Smooth muscle cell of bladder (primary cell): ENCODE measurements at places on chromosomes 2 and 18. TPM values are rescaled to one million over a fixed set of nuclear protein-coding genes. Genes with fewer than 3 reads are reported as not detected.

COL6A3 gene
- total RNA-seq: 2,030 and 2,143 TPM in 2 replicates

TSPYL6 gene
- total RNA-seq: not detected in 2 replicates

HOXD11 gene
- 0.14 and 0.18 TPM in 2 replicates for total RNA-seq

VSNL1 gene
- not detected in 2 replicates for total RNA-seq

MAL gene
- not detected in 2 replicates for total RNA-seq

ZNF396 gene
- 2.8 and 3.1 TPM in 2 replicates for total RNA-seq

CROCC2 gene
- total RNA-seq: 0.09 and 0.14 TPM in 2 replicates
